ENCODE measurements at places on chromosomes 5 and 9. TPM values are rescaled to one million over a fixed set of nuclear protein-coding genes. Genes with fewer than 3 reads are reported as not detected.

Gene SLCO6A1
- not detected for polyA plus RNA-seq

Gene RNF130
- polyA plus RNA-seq = 21.4 TPM

Gene PTBP3
- 4.4 TPM for polyA plus RNA-seq

- DNase-seq = no peak
Measured at GRCh38 chr9:99005651-99006050, 61.9 kb downstream of the COL15A1 start.

- no peak for DNase-seq
Measured at GRCh38 chr9:84759300-84759750, 89.8 kb downstream of the NTRK2 start.

DNA sequence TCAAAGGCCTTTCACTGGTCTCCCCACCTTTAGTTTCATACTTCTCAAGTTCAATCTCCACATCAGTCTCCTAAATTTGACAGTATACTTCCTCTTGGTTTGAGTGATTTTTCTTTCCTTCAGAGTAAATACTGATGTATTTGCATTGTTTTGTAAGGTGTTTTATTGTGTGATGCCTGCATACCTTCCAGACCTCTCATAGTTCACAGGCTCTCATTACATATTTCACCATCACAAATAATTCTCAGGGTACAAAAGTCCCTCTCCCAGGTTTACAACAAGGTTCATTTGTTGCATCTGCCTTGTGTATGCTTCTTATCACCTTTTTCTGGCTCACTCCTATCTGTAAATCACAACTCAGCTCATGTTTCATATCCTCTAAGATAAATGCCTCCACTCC is 22.2 kb upstream of the TUSC1 start:
- DNase-seq = no peak

DNA sequence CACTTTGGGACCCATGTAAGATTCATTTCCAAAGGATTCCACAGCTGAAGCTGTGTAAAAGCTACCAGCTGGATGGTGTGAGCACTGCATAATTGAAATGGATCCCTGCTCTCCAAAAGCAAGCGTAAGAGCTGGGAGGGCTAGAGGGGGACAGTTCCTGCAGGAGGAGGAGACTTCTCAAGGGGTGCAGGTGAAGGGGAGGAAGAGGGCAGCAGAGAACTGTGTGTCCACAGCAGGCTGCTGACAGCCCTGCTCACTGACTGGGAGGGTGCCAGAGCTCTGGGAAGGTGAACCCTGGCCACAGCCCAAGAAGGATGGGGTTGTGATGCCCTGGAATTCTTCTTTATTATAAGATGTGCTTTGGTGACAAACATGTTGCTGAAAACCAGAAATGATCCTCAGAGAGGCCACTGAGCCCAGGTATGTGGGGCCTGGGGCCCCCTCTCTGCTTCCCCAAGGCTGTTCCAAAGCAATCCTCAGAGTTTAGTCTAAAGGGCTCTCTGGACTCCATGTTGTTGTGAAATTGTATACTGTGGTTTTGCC is 112.8 kb upstream of the SLC25A48 start:
- DNase-seq = no peak

GRCh38 chr5:36889264-36889663 is 12.7 kb downstream of the NIPBL start:
- DNase-seq = no peak

- DNase-seq = no peak
Measured at GRCh38 chr5:154654486-154655371, 100.4 kb upstream of the LARP1 start.

- DNase-seq = no peak
Measured at GRCh38 chr9:124741662-124742061, 29.4 kb downstream of the NR6A1 start.

GRCh38 chr9:124580186-124580585 is 73.0 kb upstream of the NR5A1 start:
- DNase-seq = no peak

DNA sequence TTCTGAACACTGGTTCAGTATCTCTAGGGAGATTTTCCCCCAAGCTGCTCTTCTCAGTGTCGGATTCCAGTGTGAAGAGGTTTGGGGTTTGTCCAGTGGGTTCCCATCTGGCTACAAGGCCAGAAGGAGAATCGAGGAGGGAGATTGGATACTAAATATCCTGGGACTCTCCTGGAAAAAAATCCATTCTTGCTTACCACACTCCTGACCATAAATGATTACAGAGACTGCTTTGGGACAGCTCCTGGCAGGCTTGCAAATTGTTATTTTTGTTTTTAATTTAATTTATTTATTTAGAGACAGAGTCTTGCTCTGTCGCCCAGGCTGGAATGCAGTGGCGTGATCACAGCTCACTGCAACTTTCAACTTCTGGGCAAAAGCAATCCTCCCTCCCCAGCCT is 4.7 kb upstream of the SUSD1 start:
- no peak for DNase-seq

DNA sequence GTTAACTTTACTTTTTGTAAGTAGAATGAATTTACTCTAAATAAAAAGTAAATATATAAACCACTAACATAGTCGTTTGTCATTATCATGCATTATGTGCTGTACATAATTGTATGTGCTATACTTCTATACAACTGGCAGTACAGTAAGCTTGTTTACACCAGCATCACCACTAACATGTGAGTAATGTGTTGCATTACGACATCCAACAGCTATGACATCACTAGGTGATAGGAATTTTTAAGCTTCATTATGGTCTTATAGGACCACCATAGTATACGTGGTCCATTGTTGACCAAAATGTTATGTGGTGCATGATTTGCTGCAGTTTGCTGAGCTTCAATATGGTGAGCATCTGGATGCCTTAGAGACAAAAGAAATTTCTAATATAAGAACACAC is 819.1 kb upstream of the GRAMD2B start:
- DNase-seq = no peak

DNA sequence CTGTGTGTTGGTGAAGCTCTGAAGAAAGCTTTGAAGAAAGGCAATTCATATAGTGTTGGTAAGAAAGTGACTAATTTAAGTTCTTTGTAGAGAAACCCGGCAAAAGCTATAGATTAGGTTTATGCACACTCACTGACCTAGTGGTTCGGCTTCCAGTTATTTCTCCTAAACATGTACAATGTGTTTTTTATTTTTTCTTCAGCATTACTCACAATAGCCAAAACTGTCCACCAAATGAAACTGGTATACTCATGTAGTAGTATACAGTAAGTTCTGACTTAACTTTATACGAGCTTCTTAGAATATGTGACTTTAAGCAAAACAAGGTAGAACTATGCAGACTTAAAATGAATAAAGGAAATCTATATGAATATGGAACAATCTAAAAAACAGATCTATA is 44.8 kb downstream of the PJA2 start:
- DNase-seq = no peak

DNA sequence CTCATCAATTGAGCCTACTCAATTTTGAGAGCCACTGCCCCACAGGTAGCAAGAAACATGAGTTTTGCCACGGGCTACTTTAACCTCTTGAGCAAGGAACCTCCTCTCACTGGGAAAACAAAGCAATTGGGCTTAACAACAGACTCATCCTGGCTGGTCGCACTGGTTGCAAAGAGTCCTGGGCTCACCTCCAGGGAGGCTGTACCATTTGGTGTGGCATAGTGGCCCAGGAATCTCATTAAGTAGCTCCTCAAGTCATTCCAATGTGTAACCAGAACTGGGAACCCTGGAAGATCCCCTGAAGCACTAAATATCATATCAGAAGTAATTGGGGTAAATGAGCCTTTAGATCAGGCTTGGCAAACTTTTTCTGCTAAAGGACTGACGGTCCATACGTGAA is 78.5 kb downstream of the MYO10 start:
- DNase-seq = no peak

Gene OR13C2
- polyA plus RNA-seq = not detected

Gene RFESD
- 1.1 TPM for polyA plus RNA-seq

Gene CCDC183
- 10.7 TPM for polyA plus RNA-seq

Gene DBH
- polyA plus RNA-seq = 0.09 TPM

GRCh38 chr5:131981516-131981915 is 29.9 kb downstream of the ACSL6 start:
- no peak for DNase-seq

DNA sequence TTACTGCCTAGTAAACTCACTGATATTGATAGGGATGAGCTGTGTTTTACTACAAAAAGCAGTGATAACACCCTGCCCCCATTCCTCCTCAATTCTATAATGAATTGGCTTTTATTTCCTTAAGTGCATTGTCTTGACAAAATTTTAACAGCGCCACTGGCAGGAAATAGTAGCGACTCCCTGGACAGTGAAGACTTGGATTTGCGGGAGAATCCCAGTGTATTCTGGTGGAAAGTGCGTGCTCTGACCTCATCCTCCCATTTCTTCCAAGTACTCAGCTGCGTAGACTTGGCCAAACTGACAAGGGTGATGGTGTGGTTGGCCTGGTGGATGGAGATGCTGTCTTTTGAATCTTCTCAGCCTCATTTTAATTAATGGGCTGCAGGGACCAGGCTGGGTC is 5.3 kb downstream of the TRIO start:
- DNase-seq = no peak

- no peak for DNase-seq
Measured at GRCh38 chr9:38022203-38022895, 46.7 kb downstream of the SHB start.

GRCh38 chr5:156892223-156892622 is 42.1 kb downstream of the PPP1R2B start:
- DNase-seq = no peak

GRCh38 chr5:74314906-74315305 is 325.6 kb downstream of the ENC1 start:
- no peak for DNase-seq

DNA sequence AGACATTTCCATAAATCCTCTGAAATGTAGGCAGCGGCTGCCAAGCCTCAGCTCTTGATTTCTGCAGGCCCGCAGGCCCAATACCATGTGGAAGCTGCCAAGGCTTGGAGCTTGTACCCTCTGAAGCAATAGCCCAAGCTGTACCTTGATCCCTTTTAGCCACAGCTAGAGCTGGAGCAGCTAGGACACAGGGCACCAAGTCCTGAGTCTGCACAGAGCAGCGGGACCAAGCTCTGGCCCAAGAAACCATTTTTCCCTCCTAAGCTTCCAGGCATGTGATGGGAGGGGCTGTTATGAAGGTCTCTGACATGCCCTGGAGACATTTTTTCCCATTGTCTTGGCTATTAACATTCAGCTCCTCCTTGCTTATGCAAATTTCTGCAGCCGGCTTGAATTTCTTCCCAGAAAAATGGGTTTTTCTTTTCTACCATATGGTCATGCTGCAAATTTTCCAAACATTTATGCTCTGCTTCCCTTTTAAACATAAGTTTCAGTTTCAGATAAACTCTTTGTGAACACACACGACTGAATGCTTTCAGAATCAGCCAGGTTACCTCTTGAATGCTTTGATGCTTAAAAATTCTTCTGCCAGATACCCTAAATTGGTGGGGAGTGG is 14.4 kb upstream of the ZFR start:
- DNase-seq = no peak

Gene RAB3C
- 5.4 TPM for polyA plus RNA-seq

- DNase-seq = no peak
Measured at GRCh38 chr9:26356491-26356890, 536.1 kb downstream of the CAAP1 start.

GRCh38 chr5:141649056-141649688 is 2.0 kb downstream of the FCHSD1 start:
- DNase-seq = no peak

DNA sequence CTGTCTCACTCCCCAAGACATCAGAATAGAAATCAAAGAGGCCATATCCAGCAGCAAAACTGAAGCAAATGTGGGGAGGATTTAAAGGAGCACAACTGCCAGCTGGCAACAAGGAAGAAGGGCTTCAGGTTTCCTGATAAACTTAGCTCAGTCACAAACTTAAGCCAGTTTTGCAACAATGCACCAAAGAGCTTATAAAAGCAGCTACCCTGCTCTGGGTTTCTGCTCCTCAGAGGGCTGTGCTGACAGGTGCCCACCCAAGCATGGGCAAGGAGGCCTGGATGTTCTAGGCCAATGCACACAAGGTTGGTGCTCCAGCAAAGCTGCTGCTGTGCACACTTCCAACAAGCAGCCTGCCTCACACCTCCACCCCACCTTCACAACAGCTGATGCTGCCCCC is 132.9 kb downstream of the SIL1 start:
- no peak for DNase-seq

Gene SLC1A1
- polyA plus RNA-seq = 3.1 TPM

DNA sequence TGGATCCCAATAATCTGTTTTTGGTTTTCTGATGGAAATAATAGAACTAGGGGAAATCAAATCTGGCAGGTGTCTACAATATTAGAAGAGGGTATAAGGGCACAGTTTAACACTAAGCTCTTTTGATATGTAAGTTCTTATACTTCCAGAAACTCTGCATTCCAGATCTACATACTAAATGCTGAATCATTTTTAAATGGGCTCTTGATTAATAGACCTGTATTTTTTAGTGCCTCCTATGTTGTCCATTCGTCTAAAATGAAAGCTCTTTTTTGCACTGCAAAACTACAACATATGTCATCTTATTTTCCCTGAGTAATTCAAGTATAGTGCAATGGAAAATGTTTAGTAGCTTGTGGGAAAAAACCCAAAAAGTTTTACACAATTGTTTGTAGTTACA is 44.2 kb downstream of the NR6A1 start:
- DNase-seq = no peak

DNA sequence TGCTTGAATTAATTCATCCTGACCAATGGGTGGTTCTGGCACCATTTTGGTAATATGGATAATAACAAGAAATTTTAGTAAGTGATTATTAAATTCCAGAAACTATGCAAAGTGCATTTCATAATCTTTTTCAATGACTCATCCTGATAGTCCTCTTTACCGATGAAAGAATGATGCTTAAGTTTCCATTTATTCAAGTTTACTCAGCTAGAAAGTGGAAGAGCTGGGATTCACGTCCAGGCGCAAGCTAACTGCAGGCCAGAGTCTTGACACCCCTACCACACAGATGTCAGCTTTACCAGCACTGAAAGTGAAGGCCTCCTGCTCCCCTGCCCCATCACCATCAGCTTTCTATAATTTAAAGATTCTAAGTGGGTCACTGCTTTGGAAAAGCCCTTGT is 493.5 kb upstream of the WWC1 start:
- DNase-seq = no peak

- peak; percentile 86 for DNase-seq
Measured at GRCh38 chr5:35246900-35247647, 16.8 kb upstream of the PRLR start.

Gene SIGMAR1
- 18.3 TPM for polyA plus RNA-seq

DNA sequence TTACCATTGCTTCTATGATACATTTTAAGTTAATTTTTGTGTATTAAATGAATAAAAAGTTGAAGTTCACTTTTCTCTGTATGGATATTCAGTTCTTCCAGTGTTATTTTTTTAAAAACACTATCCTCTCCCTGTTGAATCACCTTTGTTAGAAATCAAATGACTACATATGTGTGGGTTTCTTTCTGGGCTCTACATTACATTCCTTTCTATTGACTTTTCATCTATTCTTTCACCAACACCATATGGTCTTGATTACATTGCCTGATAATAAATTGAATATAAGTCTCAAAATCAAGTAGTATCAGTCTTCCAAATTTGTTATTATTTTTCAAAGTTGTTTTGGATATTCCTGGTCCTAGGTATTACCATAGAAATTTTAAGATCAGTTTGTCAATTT is 7.3 kb upstream of the RASEF start:
- DNase-seq = no peak

Measured in pancreas (tissue), 10 donors.